ENCODE measurements at places on chromosomes 5 and 9.
A peak's percentile ranks its signal among the peaks of the same experiment; 100 is the strongest.

GRCh38 chr9:114313186-114313585, 9.7 kb upstream of the ORM1 start:
- DNase-seq: no peak

DNA sequence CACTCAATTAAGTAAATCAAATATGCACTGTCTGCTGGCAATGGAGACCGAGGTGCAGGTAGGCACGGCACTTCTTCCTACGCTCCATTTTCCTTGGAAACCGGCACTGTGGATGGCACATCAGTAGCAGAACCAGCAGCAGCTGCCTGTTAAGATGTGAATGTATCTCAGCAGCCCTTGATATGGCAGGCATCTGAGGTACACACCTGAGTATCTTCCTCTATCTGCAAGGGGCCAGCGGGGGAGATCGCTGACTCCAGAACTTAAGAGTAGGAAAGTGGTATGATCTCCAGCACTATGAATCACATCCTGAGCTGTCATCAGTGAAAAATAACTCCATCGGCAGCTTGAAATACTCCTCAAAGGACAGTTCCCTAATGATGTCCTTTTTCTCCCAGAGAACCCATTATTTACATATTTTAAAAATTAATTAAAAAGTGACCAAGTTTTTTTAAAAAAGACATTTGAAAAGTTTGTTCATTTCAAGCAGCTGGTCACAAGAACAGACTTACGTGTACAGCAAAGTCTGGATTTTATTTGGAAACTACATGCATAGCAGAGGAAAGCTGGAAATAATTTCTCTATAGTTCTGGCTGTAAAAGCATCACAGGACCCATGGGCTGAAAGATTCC, 97.1 kb downstream of the ADAMTS12 start:
- no peak for DNase-seq

DNA sequence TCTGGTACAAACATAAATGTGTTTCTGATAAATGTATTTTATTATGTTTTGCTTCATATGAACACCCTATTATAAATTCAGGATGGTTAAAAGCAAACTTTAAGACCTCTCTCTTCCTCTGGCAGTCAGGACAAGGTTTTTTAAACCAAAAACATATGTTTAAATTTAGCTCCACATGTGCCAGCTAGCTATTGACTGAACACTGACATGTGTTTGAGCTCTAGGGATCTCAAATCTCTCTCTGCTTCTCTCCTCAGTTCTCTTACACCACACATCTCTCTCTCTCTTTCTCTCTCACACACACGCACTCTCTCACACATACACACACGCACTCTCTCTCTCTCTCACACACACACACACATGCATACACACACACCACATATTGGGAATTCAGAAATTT, 150.1 kb upstream of the RFX3 start:
- no peak for DNase-seq

DNA sequence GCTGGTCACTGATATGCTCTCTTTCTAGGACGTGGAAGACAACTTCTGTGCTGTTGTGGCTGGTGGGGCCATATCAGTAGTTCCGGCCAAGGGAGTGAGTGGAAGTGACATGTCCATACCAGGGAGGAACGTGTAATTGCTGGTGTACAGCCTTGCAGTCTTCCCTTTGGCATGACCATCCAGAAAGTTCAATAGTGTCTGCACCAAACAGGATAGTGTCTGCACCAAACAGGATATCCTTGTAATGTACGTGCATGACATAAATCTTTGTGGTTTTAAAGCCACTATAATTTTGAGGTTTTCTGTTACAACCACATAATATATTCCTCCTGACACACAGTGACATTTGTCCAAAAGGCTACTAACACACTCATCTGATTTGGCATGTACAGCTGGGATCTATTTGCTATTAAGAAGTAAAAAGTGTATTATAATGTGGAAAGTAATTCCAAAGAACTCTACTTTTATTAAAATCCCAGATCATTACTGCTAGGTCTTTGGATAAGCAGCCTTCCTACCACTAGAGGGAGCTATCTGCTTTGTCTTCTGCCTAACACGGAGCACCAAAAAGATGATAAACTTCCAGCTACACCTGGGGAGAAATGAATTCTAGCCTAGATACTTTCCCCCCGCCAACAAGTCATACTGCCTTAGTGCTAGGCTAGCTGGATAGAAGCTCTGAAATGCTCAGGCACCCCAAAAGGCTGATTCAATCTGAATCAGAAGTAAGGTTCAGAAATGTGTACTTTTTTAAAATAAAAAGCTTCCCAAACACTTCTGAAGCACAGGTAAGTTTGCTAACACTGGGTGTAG, 52.7 kb downstream of the RNF145 start:
- DNase-seq: peak; percentile 5

GRCh38 chr5:36373527-36374086, 71.9 kb upstream of the RANBP3L start:
- no peak for DNase-seq

DNA sequence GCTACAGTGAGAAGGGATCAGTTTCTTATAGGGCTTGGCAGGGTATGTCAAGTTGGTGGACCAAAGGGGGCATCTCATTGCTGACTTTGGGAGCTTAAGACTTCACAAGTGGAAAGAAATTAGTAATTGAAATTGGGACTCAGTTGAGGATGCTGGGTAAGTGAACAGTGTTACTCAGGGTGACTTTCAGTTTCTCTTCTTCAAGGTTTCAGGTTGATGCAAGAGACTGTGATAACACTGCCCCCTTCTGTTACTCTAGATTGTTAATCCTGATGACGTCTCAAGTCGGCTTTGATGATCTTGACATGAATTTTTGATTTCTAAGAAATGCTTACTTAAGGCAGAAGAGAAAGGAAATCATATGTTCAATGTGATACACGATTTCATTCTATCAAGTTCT, 21.3 kb downstream of the KCTD16 start:
- DNase-seq: no peak

DNA sequence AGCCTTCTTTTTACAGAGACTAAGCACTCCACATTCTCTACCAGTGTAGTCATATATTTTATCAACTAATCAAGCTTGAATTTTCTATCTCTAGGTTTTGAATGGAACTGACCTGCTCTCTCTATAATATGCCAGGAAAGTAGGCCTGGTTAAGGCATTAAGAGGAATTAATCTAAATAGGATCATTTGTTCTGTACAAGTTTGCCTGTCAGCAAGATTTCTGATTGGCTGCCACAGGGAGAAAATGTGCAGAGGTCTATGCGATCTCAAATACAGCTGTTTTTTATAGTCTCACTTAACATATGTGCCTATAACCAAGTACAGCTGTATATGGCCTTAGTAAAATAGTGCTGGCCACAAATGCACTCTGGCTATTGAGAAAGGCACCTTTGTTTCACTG, 418.8 kb downstream of the KDM4C start:
- DNase-seq: no peak

GRCh38 chr9:69945671-69946141, 97.9 kb upstream of the MAMDC2 start:
- no peak for DNase-seq

GRCh38 chr9:102974530-102974929, 20.6 kb upstream of the CYLC2 start:
- no peak for DNase-seq

DNA sequence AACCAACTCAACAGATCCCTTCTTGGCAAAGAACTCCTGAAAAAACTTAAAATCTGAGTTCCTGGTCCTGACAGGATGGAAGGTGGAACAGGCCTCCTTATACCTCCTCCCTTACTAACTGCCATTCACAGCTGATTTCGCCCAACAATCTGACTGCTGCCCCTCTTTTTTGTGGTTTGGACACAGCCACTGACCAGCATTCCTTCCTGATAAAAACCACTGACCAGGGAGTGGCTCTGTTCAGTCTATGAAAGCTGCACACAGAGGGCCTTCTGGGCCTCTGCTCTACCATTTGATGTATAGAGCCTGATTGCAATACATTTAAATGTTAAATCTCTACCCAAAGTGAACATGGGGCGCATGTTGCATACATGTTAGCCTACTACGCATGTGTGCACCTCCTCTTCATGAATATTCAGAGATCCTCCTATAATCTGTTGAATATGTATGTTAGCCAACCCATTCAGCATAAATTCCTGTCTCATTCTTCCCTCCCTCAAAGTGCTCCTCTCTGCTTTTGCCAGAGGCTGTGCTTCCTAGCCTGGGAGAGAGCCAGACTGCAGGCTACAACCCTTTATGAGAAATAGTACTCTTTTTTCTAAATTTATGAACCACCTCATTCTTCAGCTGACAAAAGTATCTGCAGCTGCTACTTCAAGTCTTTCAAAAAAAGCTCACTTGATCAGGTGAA, 93.7 kb upstream of the MRPS30 start:
- DNase-seq: no peak

GRCh38 chr5:6505783-6506557, 57.3 kb downstream of the UBE2QL1 start:
- no peak for DNase-seq

- no peak for DNase-seq
These were observed 460.6 kb downstream of the CETN3 start for GRCh38 chr5:89948977-89949376.

DNA sequence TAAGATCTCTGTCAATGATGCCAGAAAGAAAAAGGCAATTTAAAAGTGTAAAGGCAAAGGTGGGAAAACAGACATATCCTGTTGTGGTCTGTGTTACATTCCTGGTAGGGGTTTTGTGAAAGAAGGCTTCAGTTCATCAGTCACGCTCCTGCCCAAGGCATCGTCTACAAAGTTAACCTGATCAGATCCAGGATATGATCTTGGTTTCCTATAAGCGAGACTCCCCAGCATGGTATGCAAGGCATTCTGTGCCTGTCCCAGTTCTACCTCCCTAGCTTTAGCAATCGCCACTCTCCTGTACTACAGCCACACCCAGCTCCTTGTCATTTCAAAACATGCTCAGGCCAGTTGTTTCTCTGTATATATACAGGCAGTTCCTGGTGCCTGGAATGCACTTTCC, 58.0 kb upstream of the PTPN3 start:
- DNase-seq: no peak
